ENCODE measurements at places on chromosomes 7 and 10.

- DNase-seq, result no peak
These were observed 373.5 kb downstream of the KCNMA1 start for GRCh38 chr10:77264107-77264506.

GRCh38 chr10:104440221-104440620 lies 86.6 kb downstream of the CFAP58 start:
- no peak for DNase-seq

GRCh38 chr10:42783181-42783549 lies 570 bp downstream of the BMS1 start:
- no peak for DNase-seq

DNA sequence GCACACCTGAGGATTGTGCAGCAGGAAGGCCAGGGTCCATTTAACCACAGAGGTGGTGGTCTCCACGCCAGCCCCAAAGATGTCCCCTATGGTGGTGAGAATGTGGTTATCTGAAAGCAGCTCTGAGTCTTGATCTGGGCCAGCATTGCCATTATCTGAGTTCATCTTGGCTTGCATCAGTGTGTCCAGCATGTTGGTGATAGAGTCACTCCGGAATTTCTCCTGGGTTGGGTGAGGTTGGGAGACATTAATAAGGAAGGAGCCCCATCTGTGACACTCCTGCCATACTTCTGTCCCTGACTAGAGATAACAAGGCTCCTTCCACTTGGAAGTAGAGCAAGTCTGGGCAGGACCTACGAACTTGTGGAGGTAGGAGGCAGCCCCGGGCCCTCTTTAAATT lies 4.2 kb downstream of the CYP17A1 start:
- no peak for DNase-seq

- no peak for DNase-seq
These were observed 11.9 kb downstream of the PSTK start for GRCh38 chr10:122992031-122992585.

GRCh38 chr10:129396021-129396722 lies 70.9 kb upstream of the MGMT start:
- no peak for DNase-seq

- DNase-seq, result peak; percentile 79
These were observed 208.4 kb downstream of the DIP2C start for GRCh38 chr10:480928-481552.

DNA sequence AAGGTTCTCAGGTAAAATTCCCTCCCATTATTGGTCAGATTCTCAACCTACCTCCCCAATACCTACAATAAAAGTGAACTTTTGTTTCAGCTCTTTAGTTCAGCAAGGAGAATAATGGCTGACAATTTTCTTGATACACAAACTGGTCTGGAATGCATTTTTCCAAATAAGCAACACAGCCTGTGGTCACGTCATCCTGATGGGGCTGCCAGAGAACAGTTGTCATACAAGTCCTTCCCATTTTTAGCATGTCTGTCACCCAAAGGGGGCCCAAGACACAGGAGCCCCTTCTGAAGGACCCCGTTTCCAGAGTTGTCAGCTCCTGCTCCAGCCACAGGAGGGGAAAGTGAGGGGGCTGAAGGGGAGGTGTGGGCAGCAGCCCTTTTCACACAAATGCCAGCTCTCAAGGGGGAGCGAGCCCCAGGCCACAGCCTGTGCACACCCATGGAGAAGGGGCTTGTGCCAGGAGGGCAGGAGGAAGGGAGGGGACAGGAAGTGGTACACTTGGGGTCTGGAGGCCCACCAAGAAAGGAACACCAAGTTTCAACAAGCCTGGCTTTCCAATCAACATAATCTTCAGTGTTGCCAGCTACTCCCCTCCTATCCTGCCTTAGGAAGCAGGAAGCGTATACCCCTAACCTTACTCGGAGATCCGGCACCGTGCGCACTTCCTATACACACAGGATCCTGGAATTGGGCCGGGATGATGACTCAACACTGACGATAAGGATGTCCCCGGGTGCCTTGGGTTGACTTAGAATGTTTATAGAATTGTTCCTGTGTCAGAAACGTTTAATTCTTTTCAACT lies 43.4 kb upstream of the PDLIM1 start:
- no peak for DNase-seq

- DNase-seq, result no peak
These were observed 9.7 kb downstream of the ZSCAN21 start for GRCh38 chr7:100059251-100059739.

- peak; percentile 53 for DNase-seq
These were observed 554.4 kb downstream of the INHBA start for GRCh38 chr7:41148521-41148951.

DNA sequence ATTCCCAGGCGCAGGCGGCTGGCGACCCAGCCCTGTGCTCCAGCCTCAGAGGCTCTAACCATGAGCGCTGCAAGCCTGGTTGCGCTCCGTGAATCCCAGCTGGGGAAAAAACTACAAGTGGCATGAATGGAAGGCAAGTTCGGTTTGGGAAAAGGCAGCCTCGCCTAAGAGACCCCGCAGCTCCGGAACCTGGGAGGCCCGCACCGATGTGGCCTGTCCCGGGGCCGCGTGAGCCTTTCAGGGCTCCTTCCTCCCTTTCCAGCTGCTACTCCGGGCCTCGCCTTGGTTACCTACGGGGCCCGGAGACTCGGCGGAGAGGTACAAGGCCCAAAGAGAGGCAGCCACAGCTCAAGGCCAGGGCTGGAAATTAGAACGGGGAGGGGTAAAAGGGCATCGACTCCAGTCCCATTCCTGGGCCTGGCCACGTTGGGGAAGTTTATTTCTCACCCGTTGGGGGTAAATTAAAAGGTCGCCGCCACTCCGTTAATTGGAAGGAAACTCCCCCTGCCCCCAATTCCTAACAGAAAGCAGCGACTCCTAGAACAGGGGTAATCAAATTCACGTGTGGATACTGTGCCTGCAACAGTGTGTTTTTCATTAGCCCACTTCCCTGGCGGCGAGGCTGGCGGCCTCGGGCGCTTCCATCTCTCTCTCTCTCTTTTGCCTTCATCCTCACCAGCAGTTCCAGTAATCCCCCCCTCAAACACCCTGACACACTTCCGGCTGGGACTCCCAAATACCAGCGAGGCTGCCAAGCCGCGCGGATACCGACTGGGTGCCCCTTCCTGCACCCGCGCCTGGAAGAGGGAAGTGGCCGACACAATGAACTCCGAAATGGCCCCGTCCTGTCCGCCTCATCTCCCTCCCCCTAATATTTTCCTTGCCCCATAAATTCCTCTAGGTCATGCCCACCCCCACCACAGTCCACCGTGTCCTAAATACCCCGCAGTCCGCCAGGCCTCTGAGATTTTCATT lies 1.5 kb upstream of the HOXA9 start:
- no peak for DNase-seq

- DNase-seq, result peak; percentile 51
These were observed 455.3 kb downstream of the REEP3 start for GRCh38 chr10:63976538-63976937.

GRCh38 chr7:157527686-157528085 lies 190.9 kb downstream of the DNAJB6 start:
- no peak for DNase-seq

GRCh38 chr10:61628151-61628874 lies 34.4 kb upstream of the CABCOCO1 start:
- DNase-seq, result no peak

- peak; percentile 75 for DNase-seq
These were observed at the start of gene CCDC136 for GRCh38 chr7:128791121-128791971. CCDC136 (plus strand) TSS chr7:128791968; CDS start chr7:128792412, 444 bp downstream.

GRCh38 chr7:47039904-47040303 lies 542.0 kb downstream of the TNS3 start:
- peak; percentile 58 for DNase-seq

DNA sequence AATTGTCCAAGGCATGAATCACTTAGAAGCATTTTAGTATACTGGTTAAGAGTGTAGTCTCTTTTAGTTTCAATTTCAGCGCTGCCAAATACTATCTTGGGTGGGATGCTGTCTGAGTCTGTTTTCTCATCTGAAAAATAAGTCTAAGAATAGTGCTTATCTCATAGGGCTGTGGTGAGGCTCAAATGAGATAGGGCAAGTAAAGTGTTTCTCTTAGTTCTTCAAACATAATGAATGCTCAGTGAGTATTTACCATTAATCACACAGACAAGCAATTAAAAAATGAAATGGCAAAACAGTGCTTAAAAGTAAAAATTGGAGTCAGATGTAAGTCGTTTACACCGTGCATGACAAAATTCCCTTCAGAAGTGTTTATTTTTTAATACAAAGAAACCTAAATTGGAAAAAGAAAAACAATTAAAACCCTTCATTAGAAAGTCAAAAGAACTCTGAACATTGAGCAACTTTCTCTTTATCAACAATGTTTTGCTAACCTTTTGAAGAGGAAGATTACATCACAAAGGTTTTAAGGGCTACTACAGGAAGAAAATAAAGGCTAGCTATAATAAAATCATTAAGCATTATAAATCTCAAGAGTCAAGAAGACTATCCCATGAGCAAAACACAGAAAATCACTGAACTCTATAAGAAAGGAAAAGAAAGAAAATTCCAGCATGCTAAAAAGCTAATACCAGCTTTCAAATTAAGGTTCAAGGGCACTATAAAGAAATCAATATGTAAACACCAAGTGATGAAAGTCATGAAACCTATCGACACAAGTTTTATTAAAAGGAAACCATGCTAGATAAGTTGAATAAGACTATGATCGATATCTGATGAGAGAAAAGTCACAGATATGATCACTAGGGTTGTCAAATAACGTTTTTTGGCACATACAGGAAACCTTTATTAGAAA lies 45.6 kb upstream of the C1GALT1 start:
- DNase-seq, result no peak

DNA sequence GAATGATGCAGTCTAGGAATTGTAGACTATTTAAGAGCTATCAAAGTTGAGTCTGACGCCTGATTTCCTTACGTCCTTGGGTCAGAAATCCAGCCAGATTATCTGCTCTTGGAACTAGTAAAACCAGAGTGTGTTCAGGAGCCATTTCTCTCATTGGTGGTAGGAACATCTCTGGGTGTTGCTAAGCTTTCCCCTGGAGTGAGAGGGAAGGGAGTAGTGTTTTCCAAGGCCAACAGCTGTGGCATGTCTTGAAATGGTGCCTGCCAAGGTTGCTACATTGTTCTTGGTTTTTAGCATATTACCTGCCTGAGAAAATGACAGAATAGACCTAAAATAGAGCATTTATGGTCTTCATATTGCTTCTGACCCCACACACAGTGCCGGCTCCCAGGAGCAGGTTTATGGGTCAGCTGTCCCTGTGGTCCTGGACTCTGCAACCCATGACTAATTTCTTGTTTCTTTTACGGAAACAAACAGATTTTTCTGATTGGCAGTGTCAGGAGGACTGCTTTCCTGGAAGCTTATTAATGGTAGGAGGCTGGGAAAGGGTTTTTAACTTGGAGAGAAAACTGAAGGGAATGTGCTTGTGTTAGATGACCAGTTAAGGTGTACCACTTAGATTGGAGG lies 17.5 kb downstream of the GBF1 start:
- DNase-seq, result peak; percentile 59

GRCh38 chr10:103120977-103121735 lies 71.9 kb downstream of the NT5C2 start:
- no peak for DNase-seq

DNA sequence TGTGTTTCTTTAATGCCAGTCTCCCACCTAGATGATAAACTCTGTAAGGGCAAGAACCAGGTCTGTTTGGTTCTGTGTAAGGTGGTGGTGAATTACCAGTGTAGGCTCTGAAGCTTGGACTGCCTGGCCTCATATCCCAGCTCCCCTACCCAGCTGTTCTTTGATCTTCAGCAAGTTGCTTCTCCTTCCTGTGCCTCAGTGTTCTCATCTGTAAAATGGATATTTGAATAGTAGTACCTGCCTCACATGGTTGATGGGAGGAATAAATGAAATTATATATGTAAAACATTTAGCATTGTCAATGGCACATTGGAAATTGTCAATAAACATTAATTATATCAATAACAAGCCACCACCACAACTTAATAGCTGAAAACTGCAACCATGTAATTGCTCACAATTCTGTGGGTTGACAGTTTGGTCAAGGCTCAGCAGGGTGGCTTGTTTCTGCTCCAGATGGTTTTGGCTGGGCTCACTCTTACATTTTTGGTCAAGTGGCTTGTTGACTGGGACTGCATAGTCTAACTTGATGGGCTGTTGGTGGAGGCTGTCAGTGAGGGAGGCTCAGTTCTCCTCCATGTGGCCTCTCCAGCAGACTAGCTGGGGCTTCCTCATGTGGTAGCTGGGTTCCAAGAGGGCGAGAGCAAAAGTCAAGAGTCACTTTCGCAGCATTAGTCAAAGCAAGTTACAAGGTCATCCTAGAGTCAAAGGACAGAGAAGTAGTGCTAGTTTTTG lies 84.5 kb upstream of the DUSP5 start:
- no peak for DNase-seq

GRCh38 chr10:76547352-76547972 lies 1090.1 kb downstream of the KCNMA1 start:
- peak; percentile 94 for DNase-seq

- no peak for DNase-seq
These were observed 85.9 kb upstream of the AGBL3 start for GRCh38 chr7:134900166-134900982.

- DNase-seq, result no peak
These were observed 3.0 kb downstream of the BTBD16 start for GRCh38 chr10:122273966-122274545.

DNA sequence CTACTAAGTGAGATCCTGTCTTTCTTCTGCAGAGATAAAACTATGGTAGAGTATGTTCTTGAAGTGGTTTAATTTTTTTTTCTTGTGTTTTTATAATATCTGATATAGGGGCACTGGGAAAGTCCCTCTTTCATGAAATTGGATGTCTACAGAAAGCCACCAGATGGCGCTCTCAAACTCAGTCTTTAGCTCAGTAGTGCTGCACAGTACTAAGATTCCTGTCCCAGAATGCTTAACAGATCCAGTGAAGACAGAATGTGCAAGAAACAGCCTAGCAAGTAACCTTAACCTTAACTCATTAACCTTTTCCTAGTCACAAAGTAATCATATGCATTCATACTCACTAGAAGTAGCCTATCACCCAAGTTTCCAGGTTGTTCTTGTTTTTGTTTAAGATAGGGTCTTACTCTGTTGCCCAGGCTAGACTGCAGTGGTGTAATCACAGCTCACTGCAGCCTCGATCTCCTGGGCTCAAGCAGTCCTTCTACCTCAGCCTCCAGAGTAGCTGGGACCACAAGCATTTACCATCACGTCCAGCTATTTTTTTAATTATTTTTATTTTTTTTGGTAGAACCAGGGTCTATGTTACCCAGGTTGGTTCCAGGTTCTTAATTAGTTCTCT lies 56.7 kb downstream of the IDE start:
- DNase-seq, result peak; percentile 89

- no peak for DNase-seq
These were observed 49.1 kb upstream of the GPAM start for GRCh38 chr10:112232670-112233069.

DNA sequence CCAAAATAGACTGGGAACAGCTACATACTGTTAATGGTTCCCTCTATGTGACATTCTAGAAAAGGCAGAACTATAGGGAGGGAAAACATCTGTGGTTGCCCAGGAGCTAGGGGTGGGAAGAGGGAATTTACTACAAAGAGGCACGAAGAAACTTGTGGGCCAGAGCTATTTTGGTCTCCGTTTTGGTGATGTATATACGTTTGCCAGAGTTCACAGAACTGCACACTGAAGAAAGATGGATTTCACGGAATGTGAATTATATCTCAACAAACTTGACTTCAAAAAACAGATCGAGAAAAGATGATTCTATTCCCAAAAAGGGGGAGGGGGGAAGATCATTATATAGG lies 386 bp upstream of the AS3MT start:
- peak; percentile 51 for DNase-seq

All from tongue (tissue), 3 donors.